ENCODE measurements at places on chromosomes 3 and 15. TPM values are rescaled to one million over a fixed set of nuclear protein-coding genes. Genes with fewer than 3 reads are reported as not detected.

TMCO5A gene
- total RNA-seq, result not detected

ARPP21 gene
- not detected for total RNA-seq

GRCh38 chr3:15420871-15421270, 6.5 kb downstream of the METTL6 start:
- H3K27ac ChIP-seq, result no peak overlapping the region
- peaks cover 17% of the 10 kb centered on the region for H3K4me1 ChIP-seq
- no peaks in the 10 kb centered on the region for H3K27me3 ChIP-seq
- H3K4me3 ChIP-seq, result no peak overlapping the region
- H3K36me3 ChIP-seq, result peaks cover 20% of the 10 kb centered on the region

- H3K36me3 ChIP-seq, result no peaks in the 10 kb centered on the region
- H3K4me3 ChIP-seq, result no peak overlapping the region
- no peaks in the 10 kb centered on the region for H3K27me3 ChIP-seq
- H3K27ac ChIP-seq, result no peak overlapping the region
- no peaks in the 10 kb centered on the region for H3K4me1 ChIP-seq
- no peak for DNase-seq
Observed at GRCh38 chr3:182294696-182295095, 498.6 kb upstream of the ATP11B start.

DNA sequence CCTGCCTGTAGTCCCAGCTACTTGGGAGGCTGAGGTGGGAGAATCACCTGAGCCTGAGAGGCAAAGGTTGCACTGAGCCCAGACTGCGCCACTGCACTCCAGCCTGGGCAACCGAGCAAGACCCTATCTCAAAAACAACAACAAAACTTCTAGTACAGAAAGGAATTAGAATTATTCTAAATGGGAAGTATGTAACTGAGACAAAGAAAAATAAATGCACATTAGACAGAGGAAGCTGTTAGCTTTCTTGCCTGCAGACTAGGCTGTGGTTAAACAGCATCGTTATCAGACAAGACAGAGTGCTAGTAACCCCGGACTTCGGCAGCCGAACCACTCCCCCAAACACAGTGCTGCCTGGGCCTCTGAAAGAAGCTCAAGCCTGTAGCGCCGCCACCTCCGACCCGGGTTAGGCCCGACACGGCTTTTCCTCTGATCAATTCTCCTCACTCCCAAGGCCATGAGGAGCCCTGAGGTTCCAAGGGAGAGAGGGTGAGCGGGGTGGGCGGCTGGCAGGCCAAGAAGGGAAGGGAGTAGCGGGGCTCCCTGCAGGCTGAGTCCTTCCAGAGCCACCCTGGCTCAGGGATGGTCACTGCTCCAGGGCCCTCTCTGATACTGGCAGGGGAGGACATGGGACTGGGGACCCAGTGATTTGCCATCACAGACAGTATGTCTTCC, 44.8 kb upstream of the MUC4 start:
- no peaks in the 10 kb centered on the region for H3K27me3 ChIP-seq
- H3K4me3 ChIP-seq, result no peak overlapping the region
- no peak overlapping the region for H3K27ac ChIP-seq
- DNase-seq, result no peak
- peaks cover 4% of the 10 kb centered on the region for H3K4me1 ChIP-seq

GRCh38 chr3:104437131-104437750, 929.5 kb upstream of the ALCAM start:
- no peaks in the 10 kb centered on the region for H3K36me3 ChIP-seq
- no peaks in the 10 kb centered on the region for H3K27me3 ChIP-seq
- no peak for DNase-seq
- no peak overlapping the region for H3K4me3 ChIP-seq
- H3K27ac ChIP-seq, result no peak overlapping the region

GRCh38 chr3:107910713-107911259, 180.0 kb downstream of the CD47 start:
- H3K4me3 ChIP-seq, result no peak overlapping the region
- DNase-seq, result peak; percentile 68
- H3K4me1 ChIP-seq, result peaks cover 16% of the 10 kb centered on the region

All from activated CD4-positive, alpha-beta T cell treated with anti-CD3 and anti-CD28 coated beads for 36 hours (primary cell).